ENCODE measurements at places on chromosomes 1 and 21. TPM values are rescaled to one million over a fixed set of nuclear protein-coding genes. Genes with fewer than 3 reads are reported as not detected.

DNA sequence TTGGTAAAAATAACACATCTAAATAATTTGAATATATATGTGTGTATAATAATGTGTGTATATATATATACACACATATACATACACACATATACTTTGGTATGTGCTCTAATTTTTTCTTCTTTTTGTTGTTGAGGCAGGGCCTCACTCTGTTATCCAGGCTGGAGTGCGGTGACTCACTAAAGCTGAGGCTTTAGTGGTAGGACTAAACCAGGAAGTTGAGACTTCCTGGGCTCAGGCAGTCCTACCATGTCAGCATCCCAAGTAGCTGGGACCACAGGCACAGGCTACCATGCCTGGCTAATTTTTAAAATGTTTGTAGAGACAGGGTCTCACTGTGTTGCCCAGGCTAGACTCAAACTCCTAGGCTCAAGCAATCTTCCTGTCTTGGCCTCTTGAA lies 46.7 kb upstream of the CXADR start:
- no peak for DNase-seq

GRCh38 chr1:18907021-18907916 lies 4.9 kb upstream of the ALDH4A1 start:
- DNase-seq = no peak

DNA sequence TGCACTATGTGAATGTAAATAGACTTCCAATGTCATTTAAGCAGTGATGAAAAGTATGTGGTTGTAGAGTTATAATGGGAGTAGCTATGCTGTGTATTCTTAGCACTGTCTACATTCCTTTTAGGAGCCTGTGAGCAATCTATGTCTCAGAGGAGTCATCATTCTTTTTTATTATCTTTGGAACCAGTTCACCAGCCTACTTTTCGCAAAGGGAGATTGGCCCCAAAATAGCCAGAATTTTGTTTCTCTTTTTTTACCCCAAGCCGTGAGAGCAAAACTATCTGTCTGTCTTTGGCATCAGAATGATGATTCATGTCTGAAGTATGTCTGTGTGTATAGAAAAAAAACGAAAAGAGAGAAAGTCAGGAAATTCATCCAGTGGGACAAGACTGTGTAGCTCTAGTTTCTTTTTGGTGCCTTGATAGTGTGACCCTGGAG lies 44.2 kb downstream of the OSBPL9 start:
- DNase-seq = no peak

LYPD8 gene
- not detected for total RNA-seq

Data from T-helper 17 cell (primary cell).